Inflammatory macrophage treated with lipopolysaccharide for 1 hour (primary cell): ENCODE measurements at places on chromosomes 16 and 17.

DNA sequence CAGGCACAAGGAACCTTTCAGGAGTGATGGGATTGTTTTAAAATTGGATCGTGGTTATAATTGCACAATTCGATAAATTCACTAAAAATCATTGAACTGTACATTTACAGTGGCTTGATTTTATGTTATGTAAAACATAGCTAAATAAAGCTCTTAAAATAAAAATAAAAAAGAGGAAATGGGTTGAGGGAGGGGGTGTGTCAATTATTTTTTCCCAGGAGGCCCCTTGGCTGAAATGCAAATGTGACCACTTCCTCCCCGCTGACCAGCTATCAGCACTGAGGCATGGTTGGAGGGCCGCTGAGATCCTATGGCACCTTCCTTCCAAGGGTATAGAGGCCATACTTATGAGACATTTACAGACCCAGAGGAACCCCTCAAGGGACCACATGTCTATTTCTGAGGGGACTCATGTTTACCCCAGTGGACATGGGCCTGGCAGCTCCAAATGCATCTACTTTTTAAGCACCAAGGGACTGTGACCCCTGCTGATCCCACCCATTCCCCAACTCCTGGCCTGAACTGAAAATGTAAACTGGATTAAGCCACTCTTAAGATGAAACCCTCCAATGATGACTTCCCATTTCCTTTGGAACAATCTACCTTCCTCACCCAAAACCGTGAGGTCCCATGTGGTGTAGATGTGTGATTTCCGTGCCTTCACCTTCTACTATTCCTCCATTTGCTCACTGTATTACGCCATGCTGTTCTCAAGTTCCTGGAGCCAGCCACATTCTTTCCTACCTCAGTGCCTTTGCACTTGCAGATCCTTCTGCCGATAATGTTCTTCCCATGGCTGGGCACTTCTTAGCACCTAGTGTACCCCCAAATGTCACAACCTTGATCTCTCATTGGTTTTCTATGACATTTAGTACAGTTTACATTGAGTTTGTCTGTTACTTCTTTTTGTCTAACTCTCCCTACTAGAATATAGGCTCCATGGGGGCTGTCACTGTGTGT, 2.8 kb upstream of the IL21R start:
- peak; percentile 62 for DNase-seq

DNA sequence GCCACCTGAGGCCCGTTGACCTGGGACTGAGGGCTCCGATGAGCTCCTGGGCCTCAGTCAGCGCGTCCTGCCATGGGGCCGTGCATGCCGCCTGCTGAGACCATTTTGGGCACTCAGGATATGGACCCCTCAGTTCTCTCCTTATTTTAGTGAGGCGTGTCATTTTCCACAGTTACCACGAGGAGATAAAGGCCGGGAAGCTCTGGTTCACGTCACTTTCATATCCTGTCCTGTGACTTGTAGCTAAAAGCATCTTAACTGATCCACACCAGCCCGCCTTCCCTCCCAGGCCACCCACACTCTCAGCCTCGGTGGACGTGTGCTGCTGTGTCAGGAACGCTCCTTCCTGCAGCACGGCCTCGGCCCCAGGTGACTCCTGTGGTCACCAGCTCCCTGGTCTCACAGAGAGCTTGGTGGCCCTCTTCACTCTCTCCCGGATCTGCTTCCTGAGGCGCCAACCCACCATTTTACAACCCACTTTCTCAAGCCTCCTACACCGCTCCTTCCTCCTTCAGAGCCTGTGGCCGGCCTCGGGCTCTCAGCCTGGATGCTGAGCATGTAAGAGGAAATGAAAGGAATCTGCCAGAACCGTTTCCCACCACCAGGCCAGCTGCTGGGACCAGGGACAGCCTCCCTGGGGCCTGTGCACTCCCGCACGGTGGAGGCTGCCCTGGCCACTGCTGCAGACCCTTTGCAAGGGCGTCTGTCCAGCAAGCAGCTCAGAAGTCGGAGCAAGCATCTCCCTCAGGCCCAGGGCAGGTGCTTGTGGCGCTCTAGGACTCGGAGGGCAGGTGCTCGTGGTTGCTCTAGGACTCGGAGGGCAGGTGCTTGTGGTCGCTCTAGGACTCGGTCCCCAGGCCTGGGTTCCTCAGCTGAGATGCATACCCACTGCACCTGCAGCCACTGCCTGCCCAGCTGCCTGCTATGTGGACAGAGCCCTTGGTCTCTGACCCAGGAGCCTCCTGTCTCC, 23.9 kb upstream of the FASN start:
- peak; percentile 37 for DNase-seq

DNA sequence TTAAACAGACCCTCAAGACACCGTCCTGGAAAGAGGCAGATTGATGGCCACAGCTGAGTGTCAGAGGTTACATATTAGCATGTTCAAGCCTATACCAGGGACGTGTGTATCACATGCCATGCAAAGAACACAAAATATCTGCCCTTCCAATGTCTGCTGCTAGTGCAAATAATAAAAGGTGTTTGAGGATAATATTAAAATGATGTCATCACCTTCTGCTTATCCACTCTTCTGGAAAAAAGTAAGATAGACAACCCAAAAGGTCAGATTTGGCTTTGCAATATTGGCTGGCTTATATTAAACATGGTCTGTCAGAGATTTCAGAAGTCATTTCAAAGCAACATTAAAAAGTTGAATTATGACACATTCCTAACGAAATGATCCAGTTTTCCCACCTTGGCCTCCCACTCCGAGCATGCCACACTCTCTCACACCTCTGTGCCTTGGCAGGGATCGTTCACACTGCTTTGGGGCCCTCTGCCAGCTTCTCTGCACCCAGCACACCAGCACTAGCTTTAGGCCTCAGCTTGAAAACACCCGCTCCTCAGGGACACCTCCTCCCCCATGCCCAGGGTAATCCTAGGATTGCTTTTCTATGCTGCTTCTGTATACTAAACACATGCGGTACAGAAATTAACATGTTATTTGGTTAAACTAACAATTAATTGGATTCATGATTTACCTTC, 248.2 kb downstream of the NTN1 start:
- no peak for DNase-seq

GRCh38 chr16:63066552-63066951, 1030.3 kb upstream of the CDH8 start:
- no peak for DNase-seq

- DNase-seq: no peak
Measured at GRCh38 chr16:4264546-4264945, 8.3 kb downstream of the TFAP4 start.

DNA sequence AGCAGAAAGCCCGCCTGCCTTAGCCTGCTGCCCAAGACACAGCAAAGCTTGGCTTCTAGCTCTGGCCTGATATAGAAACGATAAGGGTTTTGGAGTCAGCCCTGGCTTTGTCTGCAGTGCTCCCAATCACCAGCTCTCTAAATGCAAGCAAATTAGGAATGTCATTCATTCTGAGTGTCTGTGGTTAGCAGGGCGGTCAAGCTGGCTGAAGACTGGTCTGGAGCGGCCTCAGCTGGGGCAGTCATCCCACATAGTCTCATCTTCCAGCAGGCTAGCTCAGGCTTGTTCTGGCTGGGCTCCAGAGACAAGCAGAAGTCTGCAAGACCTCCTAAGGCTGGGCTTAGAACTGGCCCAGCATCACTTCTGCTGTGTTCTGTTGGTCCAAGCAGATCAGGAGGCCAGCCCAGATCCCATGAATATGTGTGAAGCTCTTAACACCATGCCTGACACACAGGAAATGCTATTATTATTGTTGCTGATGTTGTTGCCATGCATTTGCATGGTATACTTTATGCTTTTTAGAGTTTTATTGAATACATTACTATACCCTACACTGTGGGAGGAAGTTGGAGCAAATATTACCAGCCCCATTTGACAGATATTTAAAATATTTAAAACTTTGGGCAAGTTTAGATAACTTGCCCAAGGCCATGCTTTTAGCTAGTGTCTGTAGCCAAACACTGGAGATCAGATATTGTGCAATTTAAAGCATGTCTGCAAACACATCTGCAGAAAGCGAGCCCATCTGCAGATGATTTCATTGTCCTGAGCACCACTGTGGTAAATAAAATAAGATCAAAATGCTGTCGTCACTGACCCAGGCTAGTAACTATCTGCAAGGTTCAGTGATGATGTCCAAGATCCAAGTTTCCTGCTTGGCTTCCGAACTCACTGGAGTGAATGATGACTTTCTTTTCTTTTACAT, 24.8 kb downstream of the TMC7 start:
- no peak for DNase-seq

GRCh38 chr16:11312718-11313492, 31.8 kb upstream of the PRM1 start:
- DNase-seq: no peak

- DNase-seq: peak; percentile 52
Measured at GRCh38 chr17:31413874-31414549, 22.5 kb downstream of the RAB11FIP4 start.

DNA sequence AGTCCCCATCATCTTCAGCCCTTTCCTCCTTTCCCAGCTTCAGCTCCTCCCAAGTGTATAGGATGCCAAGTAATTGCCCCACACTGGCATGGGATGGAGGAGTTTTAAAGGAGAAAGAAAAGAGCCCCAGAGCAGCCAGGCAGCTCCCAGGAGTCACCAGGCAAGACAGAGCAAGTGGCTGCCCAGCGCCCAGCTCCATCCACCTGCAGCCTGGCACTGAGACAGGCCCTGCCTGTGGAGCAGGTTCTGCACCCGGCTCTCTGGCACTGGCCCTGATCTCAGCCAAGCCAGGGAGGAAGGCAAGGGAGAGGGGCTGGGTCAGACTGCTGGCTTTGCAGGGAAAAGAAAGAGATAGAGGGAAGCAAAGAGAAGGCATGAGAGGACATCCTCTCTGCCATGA, 21.7 kb downstream of the FOXN1 start:
- no peak for DNase-seq

- no peak for DNase-seq
Measured at GRCh38 chr17:81365601-81366585, 29.4 kb upstream of the BAHCC1 start.

GRCh38 chr16:56372013-56372634, 53.2 kb downstream of the AMFR start:
- DNase-seq: no peak

DNA sequence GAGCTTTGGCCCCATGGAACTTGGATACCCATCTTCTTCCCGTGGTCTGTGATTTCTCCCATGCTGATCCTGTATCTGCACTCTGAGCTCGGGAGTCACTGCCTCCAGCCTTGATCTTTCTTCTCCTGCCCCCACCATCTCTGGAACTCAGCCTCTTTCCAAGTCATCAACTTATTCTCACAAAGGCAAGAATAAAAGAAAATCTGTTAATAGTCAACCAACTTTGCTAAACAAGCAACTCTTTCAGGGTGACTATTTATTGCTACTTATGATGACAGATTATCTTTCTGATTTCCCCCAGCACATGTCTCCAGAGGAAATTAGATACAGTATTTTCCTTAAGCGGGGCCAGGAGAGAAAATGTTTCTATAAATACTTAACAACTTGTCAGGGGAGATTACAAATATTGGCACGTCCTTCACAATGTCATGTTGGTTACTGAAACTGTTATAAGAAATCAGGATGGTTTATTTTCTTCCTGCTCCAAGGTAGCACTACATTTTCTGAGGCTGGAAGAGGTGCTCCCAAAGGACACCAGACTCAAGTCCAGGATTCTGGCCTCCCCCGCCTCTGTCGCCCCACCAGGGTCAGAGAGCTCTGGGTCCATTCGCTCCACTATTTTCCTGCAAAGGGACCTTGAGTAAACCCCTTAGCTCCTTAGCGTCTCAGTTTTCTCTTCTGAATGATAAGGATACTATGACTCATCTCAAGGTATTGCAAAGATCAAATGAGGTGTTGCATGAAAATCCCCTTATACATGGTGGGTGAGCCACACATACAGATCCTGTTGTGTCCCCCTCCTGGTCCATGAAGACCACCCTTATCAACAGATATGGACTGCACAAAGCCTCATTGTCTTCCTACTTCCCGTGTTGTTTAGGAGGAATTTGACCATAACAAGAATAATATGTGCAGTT, 205.2 kb upstream of the WSCD1 start:
- DNase-seq: no peak
